ENCODE measurements at places on chromosomes 7 and 10.

- DNase-seq, result no peak
These were observed 257.1 kb downstream of the SFMBT2 start for GRCh38 chr10:7153750-7154149.

GRCh38 chr10:94858005-94858404 lies 80.5 kb upstream of the CYP2C9 start:
- DNase-seq, result no peak

DNA sequence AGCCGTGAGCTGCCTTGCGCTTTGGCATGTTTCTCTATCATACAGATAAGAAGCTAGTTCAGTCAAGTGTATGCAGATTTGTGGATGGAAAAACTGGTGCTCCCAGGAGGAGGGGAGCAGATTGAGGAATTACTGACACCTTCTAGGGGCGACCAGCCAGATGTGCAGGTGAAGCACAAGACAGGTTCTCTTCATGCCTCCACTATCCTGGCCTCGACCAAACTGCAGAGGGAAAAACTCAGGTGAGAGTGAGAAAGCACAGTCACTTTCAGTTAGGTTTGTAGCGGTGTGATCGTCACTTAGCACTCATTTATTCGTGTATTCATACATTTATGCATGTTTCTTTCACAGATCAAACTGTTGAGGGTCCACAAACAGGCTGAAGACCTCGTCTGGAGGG lies 600 bp upstream of the DBNL start:
- DNase-seq, result no peak

GRCh38 chr7:132191418-132191817 lies 384.9 kb downstream of the PLXNA4 start:
- no peak for DNase-seq

DNA sequence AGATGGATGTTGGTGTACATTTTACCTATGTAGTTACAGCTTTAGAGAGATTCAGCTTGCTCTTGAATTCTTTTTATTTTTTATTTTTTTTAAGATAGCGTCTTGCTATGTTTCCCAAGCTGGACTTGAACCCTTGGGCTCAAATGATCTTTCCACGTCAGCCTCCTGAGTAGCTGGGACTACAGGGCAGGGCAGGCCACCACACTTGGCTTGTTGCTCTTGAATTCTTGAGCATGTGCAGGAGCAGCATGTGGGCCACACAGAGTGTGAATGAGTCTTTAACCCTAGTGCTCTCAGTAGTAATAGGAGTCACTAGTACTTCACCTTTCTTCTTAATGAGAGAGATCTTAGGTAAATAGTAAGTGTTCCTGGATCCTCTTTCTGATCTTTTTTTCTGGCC lies 26.7 kb upstream of the CYCS start:
- no peak for DNase-seq

- no peak for DNase-seq
These were observed 14.8 kb upstream of the UPP1 start for GRCh38 chr7:48074204-48074654.

DNA sequence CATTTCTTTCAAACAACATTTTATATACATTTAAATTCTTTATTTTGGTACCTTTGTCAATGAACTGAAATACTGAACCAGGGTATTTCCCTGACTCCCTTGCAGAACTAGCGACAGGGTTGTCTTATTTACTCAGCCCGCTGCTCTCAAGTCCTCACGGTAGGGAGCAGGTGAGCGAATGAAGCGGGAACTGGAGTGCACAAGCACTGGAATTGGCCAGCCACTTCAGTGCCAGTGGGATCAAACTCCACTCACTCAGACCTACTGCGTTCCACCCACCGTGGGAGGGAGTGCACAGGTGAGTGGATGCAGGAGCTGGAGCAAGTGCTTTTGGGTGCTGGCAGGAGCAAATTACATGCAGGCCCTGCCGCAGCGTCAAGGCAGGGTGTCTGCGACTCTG lies 28.1 kb upstream of the NEUROD6 start:
- no peak for DNase-seq

DNA sequence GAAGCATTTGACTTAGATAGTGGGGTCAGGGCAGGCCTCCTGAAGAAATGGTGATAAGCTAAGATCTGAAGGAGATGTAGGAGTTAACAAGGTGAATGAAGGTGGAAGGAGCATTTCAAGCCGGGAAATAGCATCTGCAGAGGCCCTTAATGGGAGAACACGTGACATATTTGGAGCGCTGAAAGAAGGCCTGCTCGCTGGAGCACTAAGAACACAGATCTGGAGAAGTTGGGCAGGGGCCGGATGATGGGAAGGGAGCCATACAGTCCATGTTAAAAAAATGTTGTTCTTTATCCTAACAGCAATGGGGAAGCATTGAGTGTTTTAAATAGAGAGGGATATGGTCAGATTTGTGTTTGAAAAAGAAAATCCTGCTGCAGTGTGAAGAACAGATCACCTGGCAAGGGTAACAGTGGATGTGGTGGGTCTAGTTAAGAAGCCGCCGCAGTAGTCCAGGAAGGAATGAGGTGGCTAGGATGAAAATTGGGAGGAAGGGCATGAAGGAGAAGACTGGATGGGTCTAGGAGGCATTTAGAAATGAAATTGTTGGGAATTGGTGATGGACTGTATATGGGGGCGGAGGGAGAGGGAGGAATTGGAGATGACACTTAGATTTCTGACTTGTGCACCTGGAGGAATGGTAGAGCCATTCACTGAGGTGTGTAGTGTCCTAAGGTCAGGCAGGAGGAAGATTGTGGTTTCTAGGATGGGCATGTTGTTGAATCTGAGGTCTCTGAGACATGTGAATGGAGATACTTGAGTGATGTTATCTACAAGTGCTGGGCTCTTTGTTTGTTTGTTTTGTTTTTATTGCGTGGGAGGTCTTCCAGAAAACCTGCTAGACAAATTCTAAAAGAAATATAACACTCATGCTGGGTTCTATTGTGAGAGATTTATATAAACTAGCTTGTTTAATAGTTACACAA lies 58.4 kb downstream of the MET start:
- no peak for DNase-seq

DNA sequence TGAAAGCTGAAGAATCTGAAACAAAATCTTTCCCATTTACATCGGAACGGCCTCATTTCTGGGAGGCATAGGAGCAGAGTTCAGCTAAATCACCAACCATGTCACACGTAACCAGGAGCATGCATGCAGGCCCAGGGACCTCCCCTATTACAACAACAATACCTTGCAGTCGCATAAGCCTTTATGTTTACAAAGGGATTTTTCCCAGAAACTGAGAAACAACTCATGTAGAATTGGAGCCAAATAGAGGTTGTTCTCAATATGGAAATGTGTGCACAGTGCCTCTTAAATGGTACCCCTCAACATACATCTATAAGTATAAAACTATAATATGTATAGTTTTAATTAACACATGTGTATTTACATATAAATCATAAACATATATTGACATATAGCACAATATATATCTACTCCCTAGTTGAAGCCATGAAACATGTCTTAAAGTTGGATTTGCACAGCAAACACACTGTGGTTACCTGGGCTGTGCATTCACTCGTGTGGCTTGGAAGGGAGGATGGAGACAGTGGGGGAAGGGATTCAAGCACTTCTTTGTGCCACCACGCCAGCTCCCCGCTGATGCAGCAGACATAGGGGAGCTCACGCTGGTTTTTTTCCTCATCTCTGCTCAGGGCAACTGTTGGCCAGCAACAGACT lies 35.0 kb upstream of the DGKI start:
- DNase-seq, result no peak

GRCh38 chr10:109784236-109784635 lies 139.1 kb downstream of the XPNPEP1 start:
- DNase-seq, result no peak
